ENCODE measurements at places on chromosomes 5 and 9. TPM values are rescaled to one million over a fixed set of nuclear protein-coding genes. Genes with fewer than 3 reads are reported as not detected.

GRCh38 chr9:72648324-72649126, 127.1 kb downstream of the TMC1 start:
- no peak for DNase-seq

DNA sequence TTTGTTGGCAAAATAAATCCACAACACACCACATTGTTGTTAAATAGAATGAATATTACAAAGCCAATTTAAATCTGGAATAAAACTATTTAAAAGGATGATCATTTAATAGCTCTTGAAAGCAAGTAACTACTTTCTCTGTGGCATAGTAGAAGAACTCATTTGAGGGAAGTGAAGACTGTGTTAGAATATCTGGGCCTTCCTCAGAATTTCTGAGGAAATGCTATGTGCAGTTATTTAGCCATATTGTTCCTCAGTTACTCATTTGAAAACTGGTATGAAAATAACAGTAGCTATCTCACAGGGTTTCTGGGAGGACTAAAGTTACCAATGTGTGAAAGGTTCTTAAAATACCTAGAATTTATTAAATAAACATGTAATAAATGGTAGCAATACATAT, 595.8 kb downstream of the PSAT1 start:
- DNase-seq, result no peak

- DNase-seq, result no peak
These were observed 123.9 kb downstream of the ERCC6L2 start for GRCh38 chr9:95999390-95999789.

FGF18 gene
- total RNA-seq, result 3.1 TPM

GRCh38 chr9:77544546-77544945, 103.6 kb downstream of the GNA14 start:
- DNase-seq, result no peak

GRCh38 chr5:133775584-133776304, 163.4 kb upstream of the FSTL4 start:
- no peak for DNase-seq

- DNase-seq, result no peak
These were observed 208.6 kb upstream of the BRINP1 start for GRCh38 chr9:119577881-119578280.

- DNase-seq, result no peak
These were observed 14.5 kb upstream of the COL27A1 start for GRCh38 chr9:114140850-114141249.

GRCh38 chr5:142597546-142598337, 88.1 kb downstream of the FGF1 start:
- DNase-seq, result no peak

GRCh38 chr9:3516667-3517330, 9.0 kb downstream of the RFX3 start:
- DNase-seq, result no peak
